Naive thymus-derived CD8-positive, alpha-beta T cell (primary cell): ENCODE measurements at places on chromosomes 4 and X.

DNA sequence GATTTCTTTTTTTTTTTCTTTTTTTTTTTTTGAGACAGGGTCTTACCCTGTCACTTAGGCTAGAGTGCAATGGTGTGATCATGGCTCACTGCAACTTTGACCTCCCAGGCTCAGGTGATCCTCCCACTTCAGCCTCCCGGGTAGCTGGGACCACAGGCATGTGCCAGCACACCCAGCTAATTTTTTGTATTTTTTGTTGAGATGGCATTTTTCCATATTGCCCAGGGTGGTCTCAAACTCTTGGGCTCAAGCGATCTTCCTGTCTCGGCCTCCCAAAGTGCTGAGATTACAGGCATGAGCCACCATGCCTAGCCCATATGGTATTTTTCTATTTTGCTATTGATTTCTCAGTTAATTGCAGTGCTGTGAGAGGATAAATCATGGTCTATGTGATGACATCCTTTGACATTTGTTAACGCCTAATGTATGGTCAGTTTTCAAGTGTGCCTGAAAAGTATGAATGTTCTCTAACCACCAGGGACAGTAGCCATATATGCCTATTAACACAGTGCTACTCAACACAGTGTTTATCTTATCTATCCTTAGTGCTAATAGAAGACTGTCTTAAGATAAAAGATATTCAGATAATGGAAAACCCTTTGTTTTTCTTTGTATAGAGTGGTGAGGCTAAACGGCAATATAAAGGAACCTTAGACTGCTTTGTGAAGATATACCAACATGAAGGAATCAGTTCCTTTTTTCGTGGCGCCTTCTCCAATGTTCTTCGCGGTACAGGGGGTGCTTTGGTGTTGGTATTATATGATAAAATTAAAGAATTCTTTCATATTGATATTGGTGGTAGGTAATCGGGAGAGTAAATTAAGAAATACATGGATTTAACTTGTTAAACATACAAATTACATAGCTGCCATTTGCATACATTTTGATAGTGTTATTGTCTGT, 9.1 kb upstream of the HSPA4L start:
- DNase-seq = no peak
- H3K4me3 ChIP-seq = no peak overlapping the region
- peaks cover 30% of the 10 kb centered on the region for H3K27me3 ChIP-seq
- H3K36me3 ChIP-seq = no peaks in the 10 kb centered on the region
- no peak overlapping the region for H3K27ac ChIP-seq

DNA sequence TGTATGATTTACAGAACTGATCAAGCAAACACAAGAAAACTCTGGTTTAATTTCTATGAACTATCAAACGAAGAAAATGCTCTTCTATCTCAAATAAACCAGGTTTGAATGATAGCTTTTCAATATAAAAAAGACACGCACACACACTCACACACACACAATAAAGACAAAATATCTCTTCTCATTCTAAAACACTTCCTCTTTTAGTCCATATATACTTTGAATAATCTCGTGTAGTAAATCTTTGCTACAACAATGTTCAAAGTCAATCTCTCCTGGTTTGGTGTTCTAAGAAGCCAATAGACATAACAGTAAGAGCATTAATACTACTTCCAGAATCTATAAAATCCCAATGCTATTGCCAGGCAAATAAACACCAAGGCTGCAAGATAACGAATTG, 13.3 kb downstream of the CXCL2 start:
- H3K27me3 ChIP-seq = peaks cover 3% of the 10 kb centered on the region
- H3K4me3 ChIP-seq = no peak overlapping the region
- no peaks in the 10 kb centered on the region for H3K4me1 ChIP-seq
- H3K27ac ChIP-seq = no peak overlapping the region
- no peaks in the 10 kb centered on the region for H3K36me3 ChIP-seq

GRCh38 chr4:3797831-3798790, 31.9 kb downstream of the ADRA2C start:
- H3K4me3 ChIP-seq = no peak overlapping the region
- DNase-seq = no peak
- H3K4me1 ChIP-seq = no peaks in the 10 kb centered on the region
- H3K27ac ChIP-seq = no peak overlapping the region

DNA sequence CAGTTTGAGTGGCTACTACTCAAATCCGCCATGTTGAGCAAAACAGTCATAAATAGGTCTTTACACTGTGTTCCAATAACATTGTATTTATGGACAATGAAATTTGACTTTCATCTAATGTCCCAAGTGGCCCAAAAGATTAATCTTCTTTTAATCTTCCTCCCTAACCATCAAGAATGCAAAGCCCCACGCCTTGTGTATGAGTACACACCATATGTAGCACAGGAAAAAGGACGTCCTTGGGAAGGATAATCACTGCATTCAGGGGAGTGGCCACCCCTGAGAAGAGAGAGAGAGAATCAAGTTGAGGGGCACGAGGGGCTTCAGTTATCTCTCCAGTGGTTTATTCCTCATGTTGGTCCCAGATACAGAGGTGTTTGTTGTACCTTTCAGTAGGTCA, 33.1 kb downstream of the RBM47 start:
- H3K36me3 ChIP-seq = no peaks in the 10 kb centered on the region
- no peak overlapping the region for H3K4me3 ChIP-seq
- DNase-seq = no peak
- no peak overlapping the region for H3K27ac ChIP-seq

- H3K36me3 ChIP-seq = no peaks in the 10 kb centered on the region
- H3K27ac ChIP-seq = no peak overlapping the region
- no peaks in the 10 kb centered on the region for H3K27me3 ChIP-seq
- DNase-seq = peak; percentile 35
- no peak overlapping the region for H3K4me3 ChIP-seq
- peaks cover 1% of the 10 kb centered on the region for H3K4me1 ChIP-seq
Observed at GRCh38 chr4:76377911-76378310, 43.0 kb downstream of the CCDC158 start.

DNA sequence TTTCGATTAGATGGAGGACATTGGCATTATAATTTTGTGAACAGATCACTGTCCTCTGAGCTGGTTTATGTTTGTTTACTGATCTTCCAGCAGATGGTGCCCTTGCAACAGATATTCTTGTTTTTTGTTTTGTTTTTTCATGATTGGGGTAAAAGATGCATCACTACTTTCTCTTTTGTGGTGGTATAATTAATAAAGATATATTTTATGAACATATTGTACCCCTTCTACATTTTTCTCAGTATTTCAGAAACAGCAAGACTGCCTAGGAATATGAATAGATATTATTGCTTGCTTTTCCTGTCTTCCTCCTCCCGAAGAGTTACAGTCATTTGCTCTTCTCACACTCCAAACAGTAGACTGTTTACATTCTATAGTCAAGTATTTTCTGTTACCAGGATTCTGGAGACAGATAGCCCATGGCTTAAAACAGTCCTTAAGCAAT, 905.2 kb downstream of the TRAM1L1 start:
- H3K4me1 ChIP-seq = peaks cover 4% of the 10 kb centered on the region
- no peaks in the 10 kb centered on the region for H3K36me3 ChIP-seq
- H3K4me3 ChIP-seq = no peak overlapping the region
- H3K27ac ChIP-seq = no peak overlapping the region
- no peaks in the 10 kb centered on the region for H3K27me3 ChIP-seq

- no peak for DNase-seq
- no peak overlapping the region for H3K27ac ChIP-seq
- H3K4me1 ChIP-seq = no peaks in the 10 kb centered on the region
- no peak overlapping the region for H3K4me3 ChIP-seq
- H3K27me3 ChIP-seq = no peaks in the 10 kb centered on the region
Observed at GRCh38 chr4:86720508-86721068, 126.5 kb downstream of the PTPN13 start.

GRCh38 chr4:17780501-17781299, 721 bp downstream of the FAM184B start:
- peaks cover 41% of the 10 kb centered on the region for H3K27me3 ChIP-seq
- no peak overlapping the region for H3K27ac ChIP-seq
- no peak for DNase-seq
- H3K36me3 ChIP-seq = peaks cover 3% of the 10 kb centered on the region
- peaks cover 12% of the 10 kb centered on the region for H3K4me1 ChIP-seq

GRCh38 chr4:167918077-167918476, 174.3 kb upstream of the ANXA10 start:
- H3K36me3 ChIP-seq = peaks cover 1% of the 10 kb centered on the region
- H3K27ac ChIP-seq = no peak overlapping the region
- no peak for DNase-seq
- no peak overlapping the region for H3K4me3 ChIP-seq
- H3K4me1 ChIP-seq = no peaks in the 10 kb centered on the region
